NCI-H1417 treated with DMSO at 0.1 percent for 48 hours (cell line): ENCODE measurements at places on chromosomes 13 and 19.

DNA sequence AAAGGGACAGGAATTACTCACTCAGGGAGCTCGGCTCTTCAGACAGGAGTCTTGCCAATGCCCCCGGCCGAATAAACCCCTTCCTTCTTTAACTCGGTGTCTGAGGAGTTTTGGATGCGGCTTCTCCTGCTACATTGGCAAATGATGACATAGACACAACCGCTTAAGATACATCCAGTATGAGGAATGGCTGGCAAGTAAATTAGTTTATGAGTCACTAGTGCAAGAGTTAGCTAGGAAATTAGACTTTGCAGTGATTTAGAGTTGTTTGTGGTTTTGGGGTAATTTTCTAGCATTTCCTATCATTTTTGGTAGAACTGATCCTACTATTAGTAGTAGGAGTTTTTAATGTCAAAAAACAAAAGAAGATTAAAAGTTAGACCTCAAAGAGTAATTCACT is 166.2 kb downstream of the SLITRK1 start:
- DNase-seq = no peak

- DNase-seq = no peak
Measured at GRCh38 chr13:39282400-39282972, 244.2 kb downstream of the NHLRC3 start.

DNA sequence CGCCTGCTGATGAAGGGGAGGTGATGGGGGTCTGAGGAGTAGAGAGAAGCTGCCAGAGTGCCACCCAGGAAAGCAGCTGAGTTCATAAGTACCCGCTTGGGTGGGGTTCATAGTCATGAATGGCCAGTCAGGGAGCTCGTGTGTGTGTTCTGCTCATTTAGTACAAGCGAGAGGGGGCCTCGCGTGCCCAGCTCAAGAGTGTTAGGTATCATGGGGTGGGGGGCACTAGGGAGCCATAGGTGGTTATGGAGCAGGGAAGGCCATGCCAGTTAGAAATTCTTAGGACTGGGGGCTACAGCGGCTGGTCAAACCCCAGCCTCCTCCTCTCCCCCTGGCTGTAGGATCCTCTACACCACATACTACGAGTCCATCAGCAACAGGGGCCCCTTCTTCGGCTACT is 46.8 kb downstream of the CD320 start:
- DNase-seq = no peak

DNA sequence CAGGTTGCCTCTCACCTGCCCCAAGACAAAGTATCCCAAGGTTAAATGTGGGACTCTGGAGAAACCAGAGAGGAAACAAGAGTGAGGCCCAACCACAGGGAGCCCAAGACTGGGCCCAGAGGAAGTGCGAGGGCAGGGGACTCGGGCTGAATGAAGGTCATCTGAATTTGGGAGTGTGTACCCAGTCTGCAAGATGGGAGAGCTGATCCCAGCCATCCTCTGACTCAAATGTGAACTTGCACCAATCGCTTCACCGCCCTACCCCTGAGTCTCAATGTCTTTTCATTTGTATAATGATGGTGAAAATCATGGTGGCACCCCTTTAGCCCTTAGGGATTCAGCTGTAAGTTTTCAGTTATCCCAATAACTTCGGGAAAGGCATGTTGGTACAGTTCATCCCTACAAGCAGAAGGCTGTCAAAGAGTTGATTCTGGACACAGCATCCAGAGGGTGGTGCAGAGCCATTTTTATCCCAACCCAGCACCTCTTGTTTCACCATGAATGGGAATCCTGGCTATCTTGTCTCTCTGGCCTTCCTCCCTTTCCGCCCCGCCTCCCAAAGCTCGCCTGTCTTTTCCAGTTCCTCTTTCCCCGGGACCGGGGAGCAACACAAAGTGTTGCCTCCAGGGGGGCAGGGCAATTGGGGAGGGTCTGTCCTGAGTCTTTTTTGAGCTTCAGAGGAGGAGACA is 123.4 kb downstream of the NUFIP1 start:
- no peak for DNase-seq

GRCh38 chr13:112053744-112054615 is 13.0 kb upstream of the SOX1 start:
- no peak for DNase-seq
